CD4-positive, CD25-positive, alpha-beta regulatory T cell (primary cell): ENCODE measurements at places on chromosomes 5 and 9.

DNA sequence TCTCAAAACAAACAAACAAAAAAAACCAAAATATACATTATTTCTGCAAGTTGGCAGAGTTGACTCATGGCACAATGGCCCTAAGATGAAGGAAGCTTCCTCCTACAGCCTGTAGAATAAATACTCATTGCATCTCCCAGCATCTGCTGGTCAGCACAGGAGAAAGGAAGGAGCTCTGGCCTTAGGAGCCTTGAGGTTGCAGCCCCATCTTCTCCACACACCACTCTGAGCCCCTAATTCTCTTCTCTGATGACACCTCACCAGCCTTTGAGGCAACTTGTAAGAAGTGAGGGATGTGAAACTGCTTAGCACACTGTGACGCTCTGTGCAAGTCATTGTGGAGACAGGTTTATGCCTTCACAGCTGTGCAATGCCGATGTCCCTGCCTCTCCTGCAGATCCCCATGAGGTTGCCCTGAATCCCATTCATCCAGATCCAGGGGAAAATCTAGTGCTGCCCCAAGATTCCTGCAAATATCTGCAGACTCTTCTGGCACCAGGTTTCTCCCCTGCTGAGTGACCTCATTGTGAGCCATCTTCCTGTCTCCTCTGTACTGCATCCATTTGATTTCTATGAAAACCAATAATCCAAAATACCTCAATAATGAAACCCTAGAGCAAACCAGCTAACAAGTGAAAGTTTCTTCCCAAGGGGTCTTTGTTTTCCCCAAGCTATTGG lies 65.3 kb upstream of the TGFBR1 start:
- no peak for DNase-seq

DNA sequence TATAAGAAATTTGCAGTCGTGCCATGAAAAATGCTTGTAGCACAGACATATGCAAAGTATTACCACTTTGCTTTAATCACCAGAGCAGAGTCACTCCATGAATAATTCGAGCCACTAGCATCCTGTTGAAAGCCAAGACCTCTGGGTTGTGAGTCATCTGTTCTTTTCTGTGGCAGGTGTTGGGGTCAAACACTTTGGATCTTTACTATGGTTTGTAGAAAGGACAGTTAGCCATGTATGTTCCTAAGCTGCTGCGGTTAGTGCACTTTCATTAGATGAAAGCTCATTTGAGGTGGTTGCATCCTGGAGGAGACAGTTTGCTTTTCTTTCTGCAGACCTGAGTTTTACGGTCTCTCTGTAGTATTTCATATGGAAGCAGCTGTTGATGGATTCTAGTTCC lies 223.7 kb downstream of the DMRT2 start:
- DNase-seq, result no peak

DNA sequence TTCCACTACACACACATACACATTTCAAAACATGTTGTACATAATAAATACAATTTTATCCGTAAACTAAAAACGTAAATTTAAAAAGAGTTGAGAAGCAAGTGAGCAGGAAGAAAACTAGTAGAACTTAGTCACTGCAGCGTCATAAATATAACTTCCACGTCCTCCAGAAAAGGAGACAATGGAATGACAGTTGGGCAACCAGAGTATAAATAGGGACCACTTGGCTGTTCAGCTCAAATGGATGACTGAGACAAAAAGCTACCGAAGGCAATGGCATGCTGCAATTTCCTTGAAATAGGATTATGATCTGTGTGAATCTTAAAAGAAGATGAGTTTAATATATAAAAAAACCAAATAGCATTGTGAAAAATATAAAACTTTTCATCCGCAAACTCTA lies 438.5 kb upstream of the RGMB start:
- DNase-seq, result no peak

- DNase-seq, result no peak
Measured at GRCh38 chr5:59264639-59265245, 628.8 kb downstream of the PDE4D start.

- peak; percentile 76 for DNase-seq
Measured at GRCh38 chr5:82174128-82174918, 103.8 kb downstream of the RPS23 start.

DNA sequence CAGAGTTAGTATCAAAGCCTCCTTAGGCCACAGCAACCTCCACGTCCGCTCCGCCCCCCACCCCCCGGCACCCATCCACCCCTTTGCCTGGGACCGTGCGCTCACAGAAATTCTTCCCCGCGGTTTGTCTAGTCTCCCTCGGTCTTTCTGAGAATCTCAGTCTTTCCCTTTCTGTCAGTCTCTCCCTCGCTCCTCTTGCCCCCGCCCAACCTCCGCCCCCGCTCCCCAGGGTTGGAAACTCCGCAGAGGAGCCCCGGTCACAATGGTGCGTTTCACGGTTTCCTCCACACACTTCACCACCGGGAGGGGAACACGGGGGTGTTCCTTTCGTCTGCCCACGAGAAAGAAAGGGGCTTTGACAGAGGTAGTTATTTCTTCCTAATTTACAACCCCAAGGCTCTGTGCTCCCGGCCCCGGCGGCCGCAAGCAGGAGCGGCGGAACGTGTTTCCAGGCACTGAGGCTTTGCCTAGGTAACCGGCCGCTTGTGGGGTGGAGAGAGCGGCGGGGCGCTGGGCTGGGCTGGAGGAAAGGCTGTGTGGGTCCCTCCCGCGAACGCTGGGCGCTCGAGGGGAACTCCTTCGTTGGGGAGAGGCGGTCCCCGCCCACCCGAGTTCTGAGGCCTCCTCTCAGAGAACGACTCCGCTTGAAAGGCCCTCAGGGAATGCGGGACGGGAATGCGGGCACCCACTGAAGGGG lies 2.1 kb downstream of the NR4A3 start:
- peak; percentile 42 for DNase-seq

DNA sequence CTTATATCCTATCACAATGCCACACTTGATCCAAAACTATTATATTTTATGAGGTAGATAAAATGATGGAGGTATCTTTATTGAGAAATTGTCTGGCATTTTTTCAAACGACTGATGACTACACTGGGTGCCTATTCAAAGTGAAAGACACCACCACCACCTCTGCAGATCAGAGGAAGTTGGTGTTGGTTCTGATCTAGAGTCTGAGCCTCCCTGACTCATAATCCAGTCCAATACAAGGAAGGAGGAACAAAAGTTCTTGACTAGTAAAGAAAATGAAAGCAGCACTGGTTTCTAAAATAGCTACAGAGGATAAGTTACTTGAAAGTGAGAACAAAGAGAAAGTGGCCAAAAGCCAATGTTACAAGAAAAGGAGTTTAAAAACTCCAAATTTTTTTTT lies 139.9 kb downstream of the RFX3 start:
- no peak for DNase-seq

DNA sequence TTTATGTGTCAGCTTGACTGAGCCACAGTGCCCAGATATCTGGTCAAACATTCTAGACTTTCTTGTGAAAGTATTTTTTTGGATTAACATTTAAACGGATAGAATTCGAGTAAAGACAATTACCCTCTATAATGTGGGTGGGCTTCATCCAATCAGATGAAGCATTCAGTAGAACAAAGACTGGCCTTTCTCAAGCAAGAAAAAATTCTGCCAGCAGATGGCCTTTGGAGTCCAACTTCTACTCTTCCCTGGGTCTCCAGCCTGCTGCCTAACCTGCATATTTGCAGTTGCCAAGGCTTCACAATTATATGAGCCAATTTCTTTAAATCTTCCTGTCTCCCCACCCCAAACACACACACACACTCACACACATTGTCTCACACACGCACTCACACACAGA lies 86.4 kb downstream of the MED10 start:
- DNase-seq, result no peak

DNA sequence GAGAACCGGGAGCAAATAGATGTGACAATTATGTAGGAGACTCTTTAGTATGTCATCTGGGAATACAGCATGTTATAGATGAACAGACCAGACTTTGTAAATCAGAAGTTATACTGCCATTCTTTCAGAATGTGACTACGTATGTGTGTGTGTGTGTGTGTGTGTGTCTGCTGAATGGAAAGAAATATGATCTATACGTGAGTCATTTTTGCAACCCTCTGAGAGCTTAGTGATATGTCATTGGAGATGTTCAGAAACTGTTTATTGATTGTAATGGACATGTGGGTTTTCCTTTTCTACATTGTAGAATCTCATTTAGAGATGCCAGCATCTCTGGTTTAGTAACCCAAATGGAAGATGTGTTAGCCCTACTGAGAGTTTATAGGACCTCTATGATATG lies 731.5 kb downstream of the TLE1 start:
- DNase-seq, result no peak

DNA sequence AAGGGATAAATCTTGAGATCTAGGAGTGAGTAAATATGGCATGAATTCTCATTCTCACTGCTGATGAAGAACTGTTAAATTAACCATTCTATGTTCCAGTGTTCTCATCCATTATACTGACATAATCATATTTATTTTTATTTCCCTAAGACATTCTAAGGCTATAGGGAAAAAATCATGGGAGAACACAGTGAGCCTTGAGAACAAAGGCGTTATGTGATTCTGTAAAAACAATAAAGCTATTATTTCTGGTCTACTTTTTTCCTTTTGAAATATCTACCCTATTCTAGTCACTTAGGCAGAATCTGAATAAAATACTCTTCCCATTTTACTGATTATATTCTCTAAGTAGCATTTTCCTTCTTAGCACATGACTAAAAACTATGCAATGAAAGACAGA lies 155.7 kb upstream of the ADAMTS16 start:
- no peak for DNase-seq

GRCh38 chr5:153636670-153637451 lies 146.4 kb downstream of the GRIA1 start:
- DNase-seq, result no peak
